Mammary microvascular endothelial cell (primary cell): ENCODE measurements at places on chromosomes 11 and 22. TPM values are rescaled to one million over a fixed set of nuclear protein-coding genes. Genes with fewer than 3 reads are reported as not detected.

The NR1H3 gene
- 7.9 and 9.7 TPM in 2 replicates for total RNA-seq

The DNAJB7 gene
- not detected in 2 replicates for total RNA-seq

The CARD18 gene
- total RNA-seq: not detected in 2 replicates

The MS4A15 gene
- not detected in 2 replicates for total RNA-seq

The TP53I11 gene
- total RNA-seq: 33.1 and 43.7 TPM in 2 replicates

The PSMA1 gene
- 207 and 223 TPM in 2 replicates for total RNA-seq

The CD3D gene
- not detected in 2 replicates for total RNA-seq

The MYRF gene
- 2.3 and 4.3 TPM in 2 replicates for total RNA-seq

The CNTN5 gene
- total RNA-seq: not detected in 2 replicates

The VSIG10L2 gene
- not detected in 2 replicates for total RNA-seq

The FXYD2 gene
- total RNA-seq: 0.30 TPM in 1 of 2 replicates, not detected in the other

The CREB3L1 gene
- 0.10 and 0.33 TPM in 2 replicates for total RNA-seq

The MPPED2 gene
- total RNA-seq: not detected in 2 replicates
